ENCODE measurements at places on chromosomes 2 and 18.

GRCh38 chr2:230713331-230714135 is 891 bp downstream of the CAB39 start:
- no peak for DNase-seq

- DNase-seq, result no peak
These were observed 12.9 kb upstream of the GLI2 start for GRCh38 chr2:120722568-120723421.

DNA sequence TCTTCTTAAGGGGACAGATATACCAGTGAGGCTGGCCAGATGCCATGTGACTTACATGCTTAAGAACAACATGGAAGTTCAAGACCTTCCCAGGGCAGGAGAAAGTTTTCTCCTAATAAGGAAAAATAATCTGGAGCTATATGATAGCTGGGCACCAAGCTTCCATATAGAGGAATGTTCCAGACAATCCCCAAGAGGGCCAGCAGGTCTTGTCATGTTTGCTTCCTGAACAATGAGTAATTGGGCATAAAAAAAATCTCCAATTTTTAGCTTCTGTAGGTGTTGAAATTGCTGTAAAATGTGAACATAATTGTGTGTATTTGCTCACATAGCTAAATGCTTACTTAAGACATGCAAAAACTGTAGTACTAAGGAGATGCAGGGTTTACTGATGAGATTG is 809.5 kb upstream of the PIK3C3 start:
- no peak for DNase-seq

DNA sequence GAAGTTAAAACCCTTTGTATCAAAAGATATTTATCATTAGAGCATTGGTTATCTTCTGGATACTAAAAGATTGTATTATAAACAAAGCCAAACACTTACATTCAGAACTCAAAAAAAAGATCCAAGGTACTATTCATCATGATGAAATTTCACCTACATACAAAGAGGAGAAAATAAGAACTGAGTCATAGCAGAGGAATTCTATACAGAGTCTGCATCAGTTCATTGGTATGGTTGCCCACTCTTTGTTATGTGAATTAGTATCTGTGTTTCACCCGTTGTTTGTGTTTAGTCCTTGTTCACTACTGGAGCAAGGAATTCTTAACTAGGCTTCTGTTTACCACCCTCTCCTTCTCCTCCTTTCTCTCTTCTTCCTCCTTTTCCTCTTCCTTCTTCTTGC is 157.9 kb downstream of the LNPK start:
- DNase-seq, result no peak

DNA sequence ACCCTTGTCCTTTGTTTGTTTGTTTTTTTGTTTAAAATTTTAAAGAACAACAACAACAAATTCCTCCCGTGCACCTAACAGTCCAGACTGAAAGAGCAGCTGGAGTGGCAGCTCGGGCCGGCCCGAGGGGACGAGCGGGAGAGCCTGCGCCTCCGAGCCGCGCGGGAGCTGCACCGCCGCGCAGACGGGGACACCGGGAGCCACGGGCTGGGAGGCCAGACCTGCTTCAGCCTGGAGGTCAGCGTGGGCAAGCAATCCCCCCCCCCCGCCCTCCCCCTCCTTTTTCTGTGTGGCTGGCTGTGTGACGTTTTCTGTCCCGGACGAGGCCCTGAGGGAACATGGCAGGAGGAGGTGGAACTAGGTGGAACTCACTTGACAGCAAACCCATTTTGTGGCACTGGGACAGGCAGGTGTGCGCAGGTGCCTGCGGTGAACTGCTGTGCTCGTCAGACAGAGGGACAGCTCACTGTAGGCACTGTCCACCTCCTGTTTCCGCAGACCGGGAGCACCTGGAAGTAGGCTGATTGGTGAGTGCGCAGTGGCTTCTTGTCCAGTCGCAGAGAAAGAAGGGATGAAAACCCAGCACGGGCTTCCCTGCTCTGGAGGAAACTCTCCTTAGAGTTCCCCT is 80.6 kb downstream of the MTCL1 start:
- no peak for DNase-seq

DNA sequence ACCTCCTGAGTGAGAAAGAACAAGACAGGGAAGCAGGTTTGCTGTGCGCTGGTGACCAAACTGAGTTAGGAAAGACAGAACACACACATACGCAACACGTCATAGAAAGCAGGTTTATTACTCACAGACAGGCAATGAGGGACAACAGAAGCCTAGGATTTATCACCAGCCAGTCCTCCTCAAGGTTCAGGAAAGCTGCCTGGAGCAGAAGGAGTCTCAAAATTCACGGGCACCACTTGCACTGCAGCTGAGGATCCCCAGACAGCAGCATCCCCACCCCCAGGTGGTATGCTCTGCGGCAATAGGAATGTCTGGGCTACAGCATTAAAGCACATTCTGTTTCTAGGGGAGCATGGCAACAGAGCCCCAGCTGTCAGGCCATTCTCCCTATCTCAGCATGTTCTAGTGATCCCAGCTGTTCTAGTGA is 284.4 kb upstream of the RGPD4 start:
- DNase-seq, result no peak

DNA sequence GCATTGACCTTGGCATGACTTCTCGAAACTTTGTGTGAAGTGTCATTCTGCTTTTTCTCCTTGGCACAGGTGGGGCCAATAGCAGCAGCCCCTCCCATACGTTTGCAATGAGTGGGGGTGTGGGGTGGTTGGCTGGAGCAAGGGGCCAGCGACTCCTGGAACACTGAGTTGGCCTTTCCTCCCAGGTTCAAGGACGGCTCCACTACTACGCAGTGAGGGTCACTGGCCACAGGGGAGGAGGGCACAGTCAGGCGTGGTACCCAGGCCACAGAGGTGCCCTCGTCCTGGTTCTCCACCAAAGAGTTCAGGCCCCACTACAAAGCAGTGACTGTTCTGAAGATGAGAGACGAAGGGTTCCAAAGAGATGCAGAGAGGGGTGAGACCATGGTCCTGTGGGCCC is 70.6 kb upstream of the OTOS start:
- no peak for DNase-seq

GRCh38 chr2:216850665-216851322 is 9.1 kb downstream of the TNP1 start:
- no peak for DNase-seq

DNA sequence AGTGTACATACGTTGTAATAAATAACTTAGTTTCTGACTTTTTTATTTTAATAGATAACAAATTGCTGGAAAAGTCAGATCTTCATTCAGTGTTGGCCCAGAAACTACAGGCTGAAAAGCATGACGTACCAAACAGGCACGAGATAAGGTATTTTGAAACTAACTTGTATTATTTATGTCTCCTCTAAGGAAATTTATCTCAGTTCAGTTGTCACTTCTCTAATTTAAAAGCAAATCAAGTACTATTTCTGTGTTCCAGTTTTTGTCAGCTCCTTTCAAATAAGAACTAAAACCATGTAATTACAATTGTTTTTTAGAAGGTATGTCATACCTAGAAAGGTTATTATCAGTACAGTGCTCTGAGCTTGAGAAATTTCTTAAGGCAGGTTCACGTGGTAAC is 4.6 kb downstream of the ATG16L1 start:
- DNase-seq, result no peak

DNA sequence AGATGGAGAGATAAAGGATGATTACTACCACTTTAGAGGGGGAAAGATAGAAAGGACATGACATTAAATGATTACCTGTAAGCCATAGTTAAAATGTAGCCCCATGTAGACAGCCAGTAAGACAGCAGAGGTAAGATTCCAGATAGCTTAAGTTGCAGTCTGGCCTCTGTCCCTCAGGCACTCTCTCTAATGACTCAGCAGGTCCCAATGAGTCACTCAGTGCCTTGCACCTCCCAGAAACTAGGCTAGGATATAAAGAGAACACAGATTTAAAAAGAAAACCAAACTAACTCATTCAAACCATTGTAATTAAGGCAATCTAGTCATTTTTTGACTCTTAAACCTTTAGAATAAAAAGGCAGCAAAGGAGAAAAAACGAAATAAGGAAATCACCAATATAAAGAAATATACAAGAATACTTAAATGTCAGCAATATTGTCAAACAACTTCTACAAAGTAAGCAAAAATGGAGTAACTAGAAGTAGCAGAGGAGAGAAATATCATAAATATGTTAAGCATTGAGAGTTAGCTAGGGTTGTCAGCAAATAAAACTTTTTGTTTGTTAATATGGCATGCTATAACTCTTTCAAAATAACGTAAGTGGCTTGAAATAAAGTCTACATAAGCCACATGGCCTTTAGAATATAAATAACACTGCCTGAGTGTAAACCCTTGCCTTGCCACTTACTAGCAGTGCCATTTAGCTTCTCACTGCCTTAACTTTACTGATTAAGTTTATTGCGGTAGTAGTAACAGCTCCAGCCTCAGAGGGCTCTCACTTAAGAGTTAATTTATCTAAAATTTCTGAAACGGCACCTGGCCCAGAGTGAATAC is 48.5 kb downstream of the SOCS6 start:
- DNase-seq, result no peak

DNA sequence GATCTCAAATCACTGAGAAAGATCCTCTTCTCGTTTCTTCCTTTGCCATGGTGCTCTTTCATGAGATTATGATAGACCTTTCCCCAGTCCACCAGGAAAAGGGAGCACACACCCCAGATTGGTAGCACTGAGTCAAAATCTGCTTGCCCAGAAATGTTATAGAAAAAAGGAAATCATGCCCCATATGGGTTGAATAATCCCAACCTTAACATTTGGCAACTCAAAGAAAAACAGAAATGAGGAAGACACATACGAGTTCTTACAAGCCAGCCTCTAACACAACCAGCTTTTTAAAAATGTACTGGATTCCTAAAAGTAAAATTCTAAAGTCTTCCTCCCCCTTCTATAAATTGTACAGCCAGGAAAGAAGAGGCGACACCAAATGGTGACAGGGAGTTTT is 103.0 kb downstream of the ANKRD44 start:
- no peak for DNase-seq

DNA sequence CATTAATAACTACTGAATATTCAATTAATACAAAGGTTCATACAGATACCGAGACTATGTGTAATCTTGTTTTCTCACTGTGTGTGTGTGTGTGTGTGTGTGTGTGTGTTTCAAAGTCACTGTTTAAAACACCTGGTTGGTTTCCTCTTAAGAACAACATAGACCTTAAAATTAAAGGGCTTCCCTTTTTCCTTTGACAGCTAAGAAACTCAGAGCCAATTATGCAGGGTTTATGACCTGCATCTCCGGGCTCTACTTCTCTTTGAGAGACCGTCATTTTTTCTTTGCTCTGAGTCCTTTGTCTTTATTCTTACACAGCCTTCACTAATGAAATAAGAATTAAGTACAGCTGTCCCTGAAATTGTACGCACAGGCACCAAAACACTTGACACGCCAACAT is 145.6 kb downstream of the HDAC4 start:
- no peak for DNase-seq

DNA sequence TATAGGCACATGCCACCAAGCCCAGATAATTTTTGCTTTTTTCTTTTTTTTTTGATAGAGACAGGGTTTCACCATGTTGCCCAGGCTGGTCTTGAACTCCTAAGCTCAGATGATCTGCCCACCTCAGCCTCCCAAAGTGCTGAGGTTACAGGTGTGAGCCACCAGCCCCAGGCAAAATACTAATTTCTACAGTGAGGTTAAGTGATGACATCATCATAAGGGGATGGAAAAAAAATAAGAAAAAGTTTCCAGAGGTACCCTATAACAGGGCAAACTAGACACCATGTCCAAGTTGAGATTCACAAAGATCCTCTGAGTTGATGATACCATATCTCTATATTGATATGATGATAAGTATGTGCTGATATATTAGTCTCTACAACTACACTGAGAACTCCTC is 163.7 kb upstream of the ACVR2A start:
- DNase-seq, result no peak

DNA sequence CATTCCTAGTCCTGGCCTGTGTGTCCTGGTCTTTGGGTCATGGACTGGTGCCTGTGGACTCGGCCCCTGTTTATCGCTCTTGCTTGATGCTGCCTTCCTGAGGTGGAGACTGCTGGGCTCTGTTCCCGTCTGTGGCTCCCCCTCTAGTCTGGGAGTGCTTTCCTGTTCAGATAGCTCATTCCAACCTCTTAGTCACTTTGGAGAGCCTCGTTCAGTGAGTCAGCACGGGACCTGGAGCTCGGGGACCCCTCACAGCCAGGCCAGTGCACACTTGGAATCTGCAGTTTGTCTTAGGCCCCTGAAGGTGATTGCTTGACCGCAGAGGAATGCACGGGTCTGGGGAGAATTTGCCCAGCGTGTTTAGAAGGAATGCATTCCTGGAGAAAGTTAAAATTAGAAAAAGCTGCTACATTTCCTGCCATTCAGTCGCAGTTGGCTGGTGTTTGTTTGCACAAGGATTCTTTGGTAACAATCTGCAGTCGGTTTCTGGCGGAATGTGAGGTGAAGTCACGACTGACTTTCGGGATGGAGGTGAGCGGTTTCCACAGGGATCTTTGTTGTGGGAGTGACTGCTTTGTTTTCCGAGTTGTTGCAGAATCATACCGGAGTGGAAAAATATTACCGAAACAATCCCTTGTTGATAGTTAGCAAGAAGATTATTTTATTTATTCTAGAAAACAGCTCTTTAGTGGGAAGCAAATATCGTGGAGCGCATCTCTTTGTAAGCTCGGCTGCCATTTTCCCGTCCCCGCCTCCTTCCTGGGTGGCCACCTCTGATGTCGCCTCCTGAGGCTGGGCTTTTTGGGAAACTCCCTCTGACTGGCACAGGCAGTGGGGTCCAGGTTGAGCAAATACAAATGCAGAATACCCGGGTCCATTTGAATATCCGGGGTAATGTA is 29.6 kb downstream of the SH3BP4 start:
- no peak for DNase-seq

DNA sequence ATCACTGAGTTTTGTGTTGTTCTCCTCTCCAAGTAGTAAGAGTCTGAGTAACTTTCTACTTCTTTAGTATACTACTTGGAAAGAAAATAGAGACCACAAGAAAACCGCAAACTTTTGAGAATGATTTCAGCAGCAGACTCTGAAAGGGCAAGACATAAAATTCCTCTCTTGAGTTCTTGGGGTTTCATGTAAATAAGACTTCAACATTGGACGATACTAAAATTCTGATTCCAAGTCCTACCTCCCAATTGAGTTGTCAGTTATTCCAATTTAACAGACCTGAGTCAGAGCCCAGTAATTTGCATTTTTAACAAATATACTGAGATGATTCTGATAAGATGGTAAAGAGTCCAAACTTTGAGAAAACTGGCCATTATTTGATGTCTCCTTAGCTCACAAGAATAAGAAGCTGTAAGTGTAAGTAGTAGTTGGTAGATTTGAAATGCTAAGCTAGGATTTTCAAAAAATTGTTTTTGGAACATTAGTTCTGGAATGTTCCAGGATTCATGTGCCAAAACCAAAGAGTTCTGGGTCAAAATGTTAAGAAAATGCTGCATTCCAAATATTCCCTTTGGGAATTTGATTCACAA is 261.6 kb upstream of the SPOPL start:
- DNase-seq, result no peak

All from NCI-H187 treated with DMSO at 0.1 percent for 48 hours (cell line).